ENCODE measurements at places on chromosomes 16 and 17. TPM values are rescaled to one million over a fixed set of nuclear protein-coding genes. Genes with fewer than 3 reads are reported as not detected.

The KRT40 gene
- polyA plus RNA-seq: 0.07 TPM

GRCh38 chr16:61823326-61823725, 212.9 kb downstream of the CDH8 start:
- no peak for DNase-seq

- no peak for DNase-seq
Measured at GRCh38 chr17:44170499-44171201, at the start of gene ASB16. ASB16 (plus strand) TSS chr17:44170704; CDS start chr17:44170790, 86 bp downstream.

- DNase-seq: no peak
Measured at GRCh38 chr16:72172105-72173034, at the start of gene PMFBP1. PMFBP1 (minus strand) TSS chr16:72172155; CDS start chr16:72171208, 947 bp downstream.

The SLC35G6 gene
- polyA plus RNA-seq: 0.12 TPM

The HSPB9 gene
- polyA plus RNA-seq: 0.27 TPM
